Stromal cell of bone marrow (primary cell): ENCODE measurements at places on chromosomes 4 and X.

- DNase-seq: no peak
Observed at GRCh38 chr4:1599026-1599481, 85.1 kb downstream of the FAM53A start.

- no peak for DNase-seq
Observed at GRCh38 chr4:120994521-120994920, 72.0 kb upstream of the PRDM5 start.

DNA sequence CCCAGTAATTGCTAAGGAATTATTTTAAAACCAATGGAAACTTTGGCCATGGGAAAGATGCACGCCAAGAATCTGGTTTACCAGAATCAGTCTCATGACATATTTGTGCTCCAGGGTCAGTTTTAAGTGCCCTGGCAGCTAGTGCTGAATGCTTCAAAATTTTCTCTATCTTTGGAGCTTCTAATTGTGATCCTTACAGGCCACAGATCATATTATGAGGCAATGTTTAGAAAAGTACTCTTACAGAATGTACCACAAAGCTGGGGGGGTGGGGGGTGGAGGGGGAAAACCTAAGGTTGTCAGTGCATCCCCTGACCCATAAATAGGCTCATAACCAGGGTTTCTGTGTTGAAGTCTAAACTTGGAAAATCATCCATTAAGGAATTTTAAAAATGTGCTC lies 514.5 kb downstream of the INPP4B start:
- peak; percentile 53 for DNase-seq

- no peak for DNase-seq
Observed at GRCh38 chr4:95601356-95601755, 52.6 kb upstream of the UNC5C start.

- no peak for DNase-seq
Observed at GRCh38 chr4:835148-836002, 9.4 kb upstream of the CPLX1 start.
